ENCODE measurements at places on chromosomes 7 and 10.
A peak's percentile ranks its signal among the peaks of the same experiment; 100 is the strongest.

DNA sequence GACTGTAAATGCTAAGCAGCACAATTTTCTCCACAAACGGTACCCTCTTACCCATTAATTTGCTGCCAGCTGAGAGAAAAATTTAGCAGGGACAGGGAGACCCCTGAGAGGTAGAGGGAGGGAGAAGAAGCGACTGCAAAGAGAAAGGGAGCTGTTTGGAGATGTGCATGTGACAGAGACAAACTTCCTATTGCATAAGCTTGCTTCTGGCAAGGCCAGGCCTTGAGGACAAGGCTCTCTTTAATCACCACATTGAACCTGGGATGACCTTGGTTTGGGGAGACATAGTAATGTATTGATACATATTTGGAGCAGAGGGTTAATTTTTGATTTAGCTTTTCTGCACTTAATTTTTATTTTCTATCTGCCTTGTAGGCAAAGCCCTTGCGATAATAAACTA lies 31.1 kb upstream of the HIBADH start:
- no peak for DNase-seq

- DNase-seq = no peak
Measured at GRCh38 chr10:15572531-15573045, 147.1 kb downstream of the ITGA8 start.

DNA sequence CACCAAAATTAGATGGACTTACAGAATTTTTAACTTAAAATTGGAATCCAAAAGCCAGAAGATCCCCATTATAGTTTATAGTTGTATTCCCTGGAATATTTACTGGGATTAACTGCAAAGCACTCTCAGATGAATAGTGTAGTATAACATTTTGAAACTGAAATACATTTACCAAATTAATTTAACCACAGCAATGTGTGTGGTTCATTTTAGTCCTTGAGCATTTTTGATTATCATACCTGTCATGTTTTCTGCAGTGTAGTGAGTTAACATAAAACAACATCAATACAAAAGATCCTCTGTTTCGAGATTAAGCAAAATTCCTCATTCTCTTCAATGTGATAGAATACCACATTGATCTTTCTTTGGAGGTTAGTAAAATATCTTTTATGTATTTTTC lies 3.7 kb downstream of the VIM start:
- DNase-seq = no peak

GRCh38 chr10:55852900-55853299 lies 508.2 kb downstream of the ZWINT start:
- DNase-seq = no peak

- DNase-seq = no peak
Measured at GRCh38 chr7:70923181-70923845, 208.6 kb upstream of the GALNT17 start.

- DNase-seq = peak; percentile 79
Measured at GRCh38 chr10:34723750-34724149, 91.3 kb downstream of the PARD3 start.

- no peak for DNase-seq
Measured at GRCh38 chr7:144649120-144649519, 186.7 kb downstream of the TPK1 start.

DNA sequence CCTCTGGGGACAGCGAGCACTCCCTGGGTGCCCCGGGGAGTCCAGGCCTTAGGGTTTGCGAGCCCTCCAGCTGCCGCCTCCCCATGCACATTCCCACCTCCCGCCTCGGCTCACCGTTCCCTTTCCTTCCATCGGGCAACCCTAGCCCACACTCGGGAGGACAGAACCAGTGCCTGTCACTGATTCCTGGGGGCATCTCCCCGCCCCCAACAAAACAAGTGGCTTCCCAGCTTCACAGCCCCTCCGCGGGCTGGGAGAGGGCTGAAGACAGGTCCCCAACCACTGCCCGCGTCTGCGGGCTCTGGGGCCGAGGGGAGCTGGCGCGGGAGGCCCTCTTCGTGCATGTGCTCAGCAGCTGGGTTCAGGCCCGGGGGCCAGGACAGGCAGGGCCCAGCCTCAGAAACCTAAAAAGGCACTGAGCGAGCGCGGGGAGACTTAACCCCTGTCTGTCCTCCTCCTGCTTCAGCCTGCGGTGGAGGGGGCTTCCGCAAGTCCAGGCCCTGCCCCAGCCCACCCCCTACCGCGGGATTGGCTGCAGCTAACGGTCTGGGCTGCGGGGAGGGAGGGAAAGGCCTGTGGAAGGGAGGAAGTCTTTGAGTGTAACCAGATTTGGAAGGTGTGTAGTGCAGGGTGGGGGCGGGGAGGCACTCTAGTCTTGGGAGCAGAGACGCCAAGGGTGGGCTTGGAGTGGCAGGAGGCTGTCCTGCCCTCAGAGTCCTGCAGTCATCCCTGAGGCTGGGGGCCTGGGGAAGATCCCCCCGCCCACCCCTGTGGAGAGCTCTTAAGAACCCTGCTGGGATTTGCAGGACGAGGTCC lies 1.2 kb downstream of the FLNC start:
- DNase-seq = peak; percentile 80

- DNase-seq = peak; percentile 99
Measured at GRCh38 chr7:4744391-4745264, 30.8 kb upstream of the AP5Z1 start.

- no peak for DNase-seq
Measured at GRCh38 chr7:141617280-141617679, 66.1 kb downstream of the AGK start.

DNA sequence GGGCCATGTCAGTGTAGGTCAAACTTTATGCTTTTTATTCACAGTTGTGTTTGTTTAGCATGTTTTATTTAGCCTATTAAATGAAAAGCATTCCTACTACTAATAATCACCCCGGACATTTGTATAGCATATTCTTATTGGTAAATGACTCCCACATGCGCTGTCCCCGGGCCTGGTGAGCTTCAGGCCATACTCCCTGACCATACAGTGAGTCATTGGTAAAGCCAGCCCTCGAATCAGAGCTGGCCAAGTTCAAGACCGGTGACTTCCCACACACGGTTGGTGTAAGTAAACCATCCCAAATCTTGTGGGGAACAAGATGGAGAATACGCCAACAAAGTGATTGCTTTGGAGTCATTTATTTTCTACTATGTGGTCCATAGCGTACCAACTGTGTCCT lies 238.7 kb upstream of the TCF7L2 start:
- DNase-seq = no peak

- peak; percentile 57 for DNase-seq
Measured at GRCh38 chr7:116984917-116985316, 31.6 kb downstream of the ST7 start.

DNA sequence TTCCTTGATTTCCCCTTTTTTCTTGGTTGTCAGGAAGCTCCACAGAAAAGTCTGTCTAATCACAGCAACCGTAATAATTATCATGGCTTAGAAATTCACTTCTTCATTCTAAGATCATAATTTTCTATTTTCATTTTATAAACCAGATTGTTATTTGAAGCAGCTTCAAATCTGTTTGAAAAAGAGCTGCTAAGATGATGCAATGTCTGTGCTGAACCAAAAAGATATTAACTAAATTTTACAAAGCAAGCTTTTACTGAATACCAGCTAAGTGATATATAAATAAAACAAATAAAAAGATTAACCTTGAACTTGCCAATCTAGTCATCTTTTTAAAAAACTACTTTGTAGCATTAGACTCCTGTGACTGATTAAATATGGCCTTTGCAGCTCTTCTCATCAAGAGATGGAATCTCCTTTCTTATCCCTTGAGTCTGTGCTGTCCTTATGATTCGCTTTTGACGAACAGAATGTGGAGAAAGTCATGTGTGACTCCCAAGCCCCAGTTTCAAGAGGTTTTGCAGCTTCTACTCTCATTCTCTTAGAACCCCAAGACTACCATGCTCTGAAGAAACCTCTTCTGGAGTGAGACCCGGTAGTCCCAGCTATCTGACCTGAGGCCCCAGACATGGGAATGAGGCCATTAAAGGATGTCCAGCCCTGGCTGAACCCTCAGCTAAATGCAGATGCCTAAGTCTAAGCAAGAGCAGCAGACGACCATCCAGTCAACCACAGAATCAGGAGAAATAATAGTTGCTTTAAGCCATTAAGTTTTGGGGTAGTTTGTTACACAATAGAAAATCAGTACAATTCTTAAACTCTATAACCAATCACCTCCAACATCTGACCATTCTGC lies 14.4 kb downstream of the NAMPT start:
- DNase-seq = no peak

DNA sequence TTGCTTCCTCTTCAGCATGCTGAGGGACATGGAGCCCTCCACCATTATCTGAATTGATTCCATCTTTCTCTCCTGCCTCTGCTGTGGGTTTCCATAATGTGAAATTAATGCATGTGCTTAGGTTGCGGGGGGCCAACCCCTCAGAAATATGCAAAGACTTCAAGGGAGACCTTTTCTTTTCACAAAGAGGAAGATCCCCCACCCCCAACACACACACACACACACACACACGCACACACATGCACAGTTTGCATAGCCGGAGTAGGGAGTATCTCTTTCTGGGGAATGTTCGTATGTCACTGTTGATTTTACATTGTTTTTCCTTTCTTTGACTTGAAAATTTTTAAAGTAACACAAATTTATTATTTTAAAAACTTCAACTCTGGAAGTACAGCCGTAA lies 193.5 kb downstream of the MGMT start:
- no peak for DNase-seq

DNA sequence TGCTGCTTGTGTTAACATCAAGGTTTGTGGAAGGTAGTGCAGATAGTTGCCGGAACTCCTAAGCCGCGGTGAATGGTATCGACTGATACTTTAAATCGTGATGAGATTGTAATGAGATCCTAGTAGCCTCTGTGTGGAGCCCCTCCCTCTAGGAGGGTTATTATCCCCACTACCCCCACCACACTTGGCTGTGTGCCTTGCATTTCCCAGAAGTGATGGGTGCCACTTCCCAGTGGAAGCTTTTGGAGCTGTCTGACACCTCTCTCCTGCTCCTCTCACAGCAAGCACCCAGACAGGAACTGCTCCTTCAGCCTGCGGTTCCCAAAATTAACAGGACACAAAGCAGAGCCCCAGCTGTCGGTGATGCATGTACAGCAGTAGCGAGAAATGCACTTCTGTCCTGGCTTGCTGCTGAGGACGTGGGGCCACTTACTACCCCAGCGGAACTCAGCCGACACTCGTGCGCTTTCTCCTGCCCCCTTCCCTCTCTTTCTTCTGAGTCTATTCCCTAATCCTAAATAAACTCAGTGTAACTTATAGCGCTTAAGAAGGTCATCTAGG lies 52.5 kb downstream of the PRKAG2 start:
- no peak for DNase-seq

DNA sequence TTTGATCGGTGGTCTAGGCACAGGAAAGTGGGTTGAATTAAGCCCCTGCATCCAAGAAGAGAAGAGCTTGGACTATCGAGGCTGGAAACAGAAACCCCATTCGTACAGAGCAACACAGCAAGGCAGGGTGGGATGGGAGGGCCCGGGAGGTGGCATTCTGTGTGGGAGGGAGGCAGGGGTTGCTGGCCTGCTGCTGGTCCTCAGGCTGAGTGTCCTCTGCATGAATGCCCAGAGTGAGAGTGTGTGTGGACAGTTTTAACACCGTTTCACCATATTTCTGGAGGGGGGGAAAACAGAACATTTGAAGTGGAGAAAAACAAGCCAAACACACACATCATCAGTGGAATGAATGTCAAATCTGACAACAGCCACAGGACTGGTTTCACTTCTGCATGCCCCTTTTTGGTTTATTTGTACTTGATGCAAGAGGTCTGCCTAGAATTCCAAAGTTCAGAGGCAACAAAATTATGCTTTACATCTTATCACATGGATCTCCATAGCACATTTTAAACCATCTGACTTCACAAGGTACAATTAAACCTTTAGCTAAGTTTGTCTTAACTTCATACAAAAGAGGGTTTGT lies 11.1 kb upstream of the ENO4 start:
- no peak for DNase-seq

- no peak for DNase-seq
Measured at GRCh38 chr7:116226664-116227063, 16.3 kb downstream of the TES start.

DNA sequence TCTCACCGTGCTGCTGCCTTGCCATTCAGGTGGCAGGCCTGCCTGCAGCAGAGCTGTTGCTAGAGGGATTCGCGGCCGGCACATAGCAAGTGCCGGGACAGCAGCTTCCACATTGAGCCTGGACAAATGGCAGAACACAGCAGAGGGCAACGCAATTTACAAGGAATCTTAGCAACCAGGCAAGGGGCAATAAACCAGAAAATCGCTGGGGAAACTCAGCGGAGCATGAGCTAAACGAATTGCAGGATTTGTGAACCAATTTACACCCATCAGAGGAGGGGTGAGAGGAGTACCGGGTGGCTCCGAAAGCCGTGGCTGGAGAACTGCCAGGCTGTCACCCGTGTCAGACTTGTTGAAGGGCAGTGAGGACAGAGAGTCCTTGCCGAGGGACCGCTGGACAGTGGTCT lies 58.6 kb upstream of the LOXL4 start:
- no peak for DNase-seq

GRCh38 chr10:74730246-74730645 lies 96.2 kb upstream of the KAT6B start:
- no peak for DNase-seq

DNA sequence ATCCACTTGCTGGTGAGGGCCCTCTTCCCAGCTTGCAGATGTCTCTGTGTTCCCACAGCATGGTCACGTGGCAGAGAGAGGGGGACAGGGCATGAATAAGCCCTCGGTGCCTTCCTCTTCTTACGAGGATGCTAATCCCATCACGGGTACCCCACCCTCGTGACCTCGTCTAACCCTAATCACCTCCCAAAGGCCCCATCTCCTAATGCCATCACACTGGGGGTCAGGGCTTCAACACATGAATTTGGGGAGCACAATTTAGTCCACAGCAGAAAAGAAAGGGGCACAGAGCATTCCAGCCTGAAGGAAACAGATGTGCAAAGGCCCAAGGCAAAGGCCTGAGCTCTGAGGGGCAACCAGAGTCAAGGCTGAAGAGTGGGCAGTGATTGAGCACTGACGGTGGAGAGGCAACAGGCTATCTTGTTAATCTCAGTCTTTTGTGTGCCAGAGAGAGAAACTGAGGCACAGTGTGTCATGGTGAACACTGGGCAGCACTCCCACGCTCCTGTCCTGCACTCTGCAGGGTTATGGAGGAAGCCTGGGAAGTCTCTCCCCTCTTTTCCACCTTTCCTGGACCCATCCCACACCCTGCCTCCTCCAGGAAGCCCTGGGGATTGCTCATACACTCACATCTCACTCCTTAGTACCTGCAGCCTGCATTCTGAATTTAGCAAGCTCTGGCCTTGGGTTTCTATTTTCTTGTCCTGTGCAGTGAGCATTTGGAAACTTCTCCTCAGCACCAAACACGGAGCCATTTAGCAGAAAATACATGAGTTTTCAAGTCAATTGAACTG lies 49.0 kb downstream of the ALOX5 start:
- DNase-seq = no peak

DNA sequence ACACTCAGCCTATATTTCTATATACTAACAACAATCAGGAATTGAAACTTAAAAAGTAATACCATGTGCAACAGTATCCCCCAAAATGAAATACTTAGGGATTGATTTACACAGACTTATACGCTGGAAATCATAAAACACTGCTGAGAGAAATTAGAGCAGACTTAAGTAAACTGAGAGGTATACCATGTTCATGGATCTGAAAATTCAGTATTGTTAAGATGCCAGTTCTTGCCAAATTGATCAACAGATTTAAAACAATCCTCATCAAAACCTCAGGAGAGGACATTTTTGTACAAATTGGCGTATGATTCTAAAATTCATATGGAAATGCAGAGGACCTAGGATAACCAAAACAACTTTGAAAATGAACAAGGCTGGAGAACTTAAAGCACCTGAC lies 37.3 kb downstream of the DCLRE1C start:
- no peak for DNase-seq
